GM12864 (cell line): ENCODE measurements at places on chromosomes 7 and 10.

GRCh38 chr7:104604706-104605105, 276.3 kb downstream of the LHFPL3 start:
- DNase-seq, result no peak

DNA sequence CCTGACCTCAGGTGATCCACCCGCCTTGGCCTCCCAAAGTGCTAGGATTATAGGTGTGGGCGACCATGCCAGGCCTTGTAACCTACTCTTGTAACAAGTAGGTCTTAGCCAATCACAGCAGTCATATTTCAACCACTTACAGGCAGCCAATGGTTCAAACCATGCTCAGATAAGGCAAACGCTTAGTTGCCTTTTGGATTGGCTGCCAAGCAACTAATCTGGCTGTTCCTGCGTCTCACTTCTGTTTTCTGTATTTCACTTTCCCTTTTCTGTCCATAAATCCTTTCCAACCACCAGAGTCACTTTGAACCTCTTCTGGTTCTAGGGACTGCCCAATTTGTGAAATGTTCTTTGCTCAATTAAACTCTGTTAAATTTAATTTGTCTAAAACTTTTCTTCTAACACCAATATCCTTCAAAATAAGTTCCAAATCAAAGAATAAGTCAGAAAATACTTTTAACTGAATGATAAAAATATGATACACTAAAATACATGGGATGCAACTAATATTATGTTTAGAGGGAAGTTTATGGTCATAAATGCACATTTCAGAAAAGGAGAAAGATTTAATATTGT, 19.1 kb upstream of the PRF1 start:
- DNase-seq, result no peak

DNA sequence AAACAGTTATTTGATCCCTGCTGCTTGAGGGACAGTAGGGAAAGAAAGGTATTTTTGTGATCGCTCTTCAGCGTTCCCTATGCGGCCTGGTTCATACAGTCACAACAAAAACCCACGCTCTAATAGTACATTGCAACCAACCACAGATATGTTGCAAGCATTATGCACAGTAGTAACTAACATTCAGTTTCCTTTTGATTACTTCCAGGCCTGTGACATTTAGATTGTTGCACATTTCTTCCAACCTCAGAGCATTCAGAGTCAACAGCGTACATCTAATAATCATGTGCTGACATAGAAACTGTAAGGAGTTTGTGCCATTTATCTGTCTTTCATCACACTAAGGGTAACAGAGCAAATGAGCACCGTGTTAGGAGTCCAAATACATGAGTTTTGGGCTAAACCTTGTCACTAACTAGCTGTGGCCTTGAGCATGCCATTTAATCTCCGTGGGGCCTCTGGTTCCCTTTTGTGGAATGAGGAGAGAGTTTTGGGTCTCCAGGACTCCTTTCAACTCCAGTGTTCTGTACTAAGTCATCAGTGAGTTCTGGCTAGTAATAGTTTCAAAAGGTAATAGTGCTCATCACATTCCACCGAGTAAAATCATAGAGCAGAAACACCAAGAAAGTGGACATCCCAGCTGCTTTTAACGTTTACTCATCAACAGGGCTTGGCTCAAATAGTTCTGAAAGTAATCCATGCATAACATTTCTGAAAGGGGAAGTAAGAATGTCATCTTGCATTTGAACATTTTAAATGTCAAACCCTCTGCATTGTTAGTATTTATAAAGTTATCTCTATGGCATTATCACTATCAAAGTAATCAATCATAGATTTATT, 99.0 kb upstream of the FZD1 start:
- peak; percentile 21 for DNase-seq

DNA sequence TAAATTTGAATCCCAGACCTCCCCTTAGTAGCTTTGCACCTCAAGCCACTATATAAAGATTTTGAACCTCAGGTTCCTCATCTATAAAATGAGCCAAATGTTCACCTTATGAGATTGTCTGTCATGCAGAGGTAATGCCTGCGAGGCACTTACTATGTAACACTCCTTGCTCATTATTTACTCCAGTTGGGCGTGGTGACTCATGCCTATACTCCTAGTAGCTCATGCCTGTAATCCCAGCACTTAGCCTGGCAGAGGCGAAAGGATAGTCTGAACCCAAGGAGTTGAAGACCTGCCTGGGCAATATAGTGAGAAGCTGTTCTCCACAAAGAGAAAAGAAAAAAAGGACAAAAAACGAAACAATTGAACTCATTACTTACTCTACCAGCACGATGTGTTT, 82.2 kb downstream of the MDFIC start:
- no peak for DNase-seq

DNA sequence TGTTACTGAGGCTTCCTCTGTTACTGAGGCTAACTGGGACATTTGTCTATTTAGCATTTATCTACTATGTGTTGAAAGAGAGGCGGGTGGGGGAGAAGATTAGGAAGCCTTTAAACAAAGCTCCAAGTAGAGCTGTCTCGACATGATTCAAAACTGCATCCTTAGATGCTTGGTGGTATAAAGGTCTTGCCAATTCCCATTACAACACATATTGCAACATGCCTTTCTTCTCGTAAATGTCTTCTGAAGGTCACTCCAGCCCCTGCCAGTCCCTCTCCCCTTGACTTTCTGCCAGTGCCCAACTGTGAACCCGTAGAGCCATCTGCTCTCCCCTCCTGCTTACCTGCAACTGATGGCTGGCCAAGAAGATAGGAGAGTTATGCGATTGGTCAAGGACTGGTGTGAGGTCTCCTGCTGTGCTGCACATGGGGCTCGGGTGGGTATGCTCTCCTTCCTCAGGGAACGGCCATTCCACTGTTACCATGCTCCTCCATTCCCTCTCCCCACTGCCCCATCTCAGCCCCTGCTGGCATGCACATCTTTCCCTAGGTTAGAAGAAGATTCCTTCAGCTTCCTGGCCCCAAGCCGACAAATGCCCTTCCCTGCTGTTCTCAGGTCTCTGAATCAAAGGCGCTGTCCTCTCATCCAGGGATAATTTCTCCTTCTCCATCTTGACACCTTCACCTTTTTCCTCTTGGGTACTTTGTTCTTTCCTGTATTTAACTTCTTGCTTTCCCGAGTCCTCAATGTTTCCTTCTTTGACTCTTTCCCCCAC, 43.6 kb upstream of the ZNF32 start:
- no peak for DNase-seq

DNA sequence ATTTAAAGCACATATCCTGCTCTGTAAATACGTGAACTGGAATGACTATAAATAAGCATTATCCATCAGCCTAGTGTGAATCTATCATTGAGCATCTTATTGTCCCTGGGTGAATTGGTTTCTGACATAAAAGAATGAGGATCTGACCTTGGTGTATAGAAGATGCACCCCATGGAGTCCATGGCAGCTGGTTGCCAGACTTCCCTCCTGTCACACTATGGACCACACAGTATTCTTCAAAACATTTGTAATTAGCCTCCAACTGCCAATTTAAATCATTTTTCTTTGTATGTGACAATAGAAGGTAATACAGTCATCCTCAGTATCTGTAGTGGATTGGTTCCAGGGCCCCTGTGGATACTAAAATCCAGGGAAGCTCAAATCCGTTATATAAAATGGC, 238.1 kb upstream of the ZWINT start:
- no peak for DNase-seq

GRCh38 chr10:20993830-20994527, 96.9 kb upstream of the NEBL start:
- DNase-seq, result no peak

GRCh38 chr10:45058580-45058979, 57.9 kb downstream of the ZNF22 start:
- DNase-seq, result no peak

- no peak for DNase-seq
Measured at GRCh38 chr7:15916681-15917380, 230.3 kb upstream of the MEOX2 start.

DNA sequence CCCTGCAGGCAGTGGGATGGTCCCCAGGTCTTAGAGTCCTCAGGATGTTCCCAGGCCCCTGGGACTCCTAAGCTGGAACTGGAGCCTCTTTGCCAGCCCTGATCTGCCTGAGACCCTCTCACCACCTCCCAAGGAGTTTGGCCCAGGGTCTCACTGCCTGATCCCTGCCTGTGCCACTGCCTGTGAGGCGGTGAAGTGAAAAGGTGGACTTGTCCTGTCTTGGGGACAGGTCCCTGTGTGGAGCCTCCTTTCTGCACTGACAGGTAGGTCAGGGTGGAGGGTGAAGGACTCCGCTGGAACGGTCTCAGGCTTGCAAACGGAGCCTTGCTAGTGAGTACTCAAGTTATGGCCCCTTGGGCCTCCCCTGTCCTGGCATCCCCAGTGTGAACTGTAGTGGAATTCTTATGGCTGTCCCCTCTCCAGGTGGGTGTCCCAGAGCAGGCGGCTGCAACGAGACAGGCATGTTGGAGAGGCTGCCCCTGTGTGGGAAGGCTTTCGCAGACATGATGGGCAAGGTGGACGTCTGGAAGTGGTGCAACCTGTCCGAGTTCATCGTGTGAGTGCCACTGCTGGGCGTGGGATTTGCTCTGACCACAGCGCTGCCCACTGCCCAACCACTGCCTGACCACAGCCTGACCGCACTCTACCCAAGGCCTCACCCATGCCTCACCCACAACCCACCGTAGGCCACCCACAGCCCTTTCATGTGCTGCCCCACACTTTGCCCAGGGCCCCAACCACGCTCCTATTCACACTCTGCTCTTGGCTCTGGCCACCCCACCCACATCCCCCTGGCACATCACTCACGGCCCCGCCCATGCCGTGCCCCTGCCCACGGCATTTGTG, 19.5 kb downstream of the RAMP3 start:
- no peak for DNase-seq

- DNase-seq, result no peak
Measured at GRCh38 chr10:92692697-92693533, 3.2 kb downstream of the HHEX start.

GRCh38 chr10:11533328-11533781, 78.1 kb downstream of the USP6NL start:
- DNase-seq, result no peak

DNA sequence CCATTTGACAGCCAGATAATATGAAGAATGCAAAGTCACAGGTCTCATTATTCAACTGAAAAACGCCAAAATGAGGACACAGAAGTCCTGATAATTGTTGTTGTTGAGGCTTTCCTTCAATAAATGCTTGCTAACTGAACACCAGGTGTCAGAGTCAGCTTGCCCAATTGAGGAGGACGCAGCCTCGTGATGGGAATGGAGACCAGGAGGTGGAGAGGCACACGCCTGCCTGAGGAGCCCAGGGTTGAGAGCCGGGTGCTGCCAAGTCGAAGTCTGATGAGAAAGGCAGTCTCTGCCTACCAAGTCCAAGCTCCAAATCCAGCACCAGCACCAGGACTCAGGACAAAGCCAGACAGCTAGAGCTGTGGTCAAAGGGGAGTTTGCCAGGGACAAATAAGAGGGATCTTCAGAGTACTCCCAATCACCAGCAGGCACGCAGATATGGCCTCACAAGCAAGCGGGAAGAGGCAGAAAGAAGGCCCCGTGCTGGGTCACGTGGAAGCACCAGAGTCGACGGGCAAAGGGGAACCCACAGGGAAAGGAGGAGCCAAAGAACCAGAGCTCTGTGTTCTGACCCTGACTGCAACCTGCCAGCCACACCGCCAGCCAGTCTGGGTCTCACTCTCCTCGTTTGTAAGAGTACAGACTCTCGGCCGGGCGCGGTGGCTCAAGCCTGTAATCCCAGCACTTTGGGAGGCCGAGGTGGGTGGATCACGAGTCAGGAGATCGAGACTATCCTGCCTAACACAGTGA, 47.6 kb downstream of the VOPP1 start:
- DNase-seq, result no peak

GRCh38 chr10:77973276-77973675, 46.7 kb upstream of the DLG5 start:
- no peak for DNase-seq

GRCh38 chr10:17061418-17061817, 68.2 kb downstream of the CUBN start:
- no peak for DNase-seq
